ENCODE measurements at places on chromosomes 6 and 20.

- no peaks in the 10 kb centered on the region for H3K27me3 ChIP-seq
- no peak overlapping the region for H3K27ac ChIP-seq
- no peaks in the 10 kb centered on the region for H3K4me1 ChIP-seq
- DNase-seq, result no peak
- no peak overlapping the region for H3K4me3 ChIP-seq
These were observed 102.5 kb downstream of the TAF4 start for GRCh38 chr20:61963149-61963548.

DNA sequence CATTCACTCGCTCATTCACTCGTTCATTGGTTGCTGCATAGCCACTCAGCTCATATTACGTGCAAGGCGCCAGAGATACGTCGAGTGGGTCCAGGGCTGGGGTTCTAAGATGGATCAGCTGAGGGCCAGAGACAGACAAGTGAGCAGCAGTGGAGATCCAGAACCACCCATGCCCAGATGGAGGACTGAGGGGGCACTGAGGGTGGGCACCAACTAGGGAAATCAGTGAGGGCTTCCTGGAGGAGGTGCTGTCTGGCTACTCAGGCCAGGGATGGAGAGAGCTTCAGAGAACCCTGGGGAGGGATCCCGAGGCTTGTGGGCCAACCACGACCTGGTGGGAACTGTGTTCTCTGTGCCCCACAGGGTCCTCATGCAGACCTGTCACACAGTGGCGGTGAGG lies 364 bp upstream of the SPDEF start:
- peaks cover 7% of the 10 kb centered on the region for H3K36me3 ChIP-seq
- peak overlapping the region; percentile 65 for H3K27ac ChIP-seq
- H3K4me1 ChIP-seq, result peaks cover 43% of the 10 kb centered on the region
- peak overlapping the region; percentile 73 for H3K4me3 ChIP-seq
- H3K27me3 ChIP-seq, result no peaks in the 10 kb centered on the region

DNA sequence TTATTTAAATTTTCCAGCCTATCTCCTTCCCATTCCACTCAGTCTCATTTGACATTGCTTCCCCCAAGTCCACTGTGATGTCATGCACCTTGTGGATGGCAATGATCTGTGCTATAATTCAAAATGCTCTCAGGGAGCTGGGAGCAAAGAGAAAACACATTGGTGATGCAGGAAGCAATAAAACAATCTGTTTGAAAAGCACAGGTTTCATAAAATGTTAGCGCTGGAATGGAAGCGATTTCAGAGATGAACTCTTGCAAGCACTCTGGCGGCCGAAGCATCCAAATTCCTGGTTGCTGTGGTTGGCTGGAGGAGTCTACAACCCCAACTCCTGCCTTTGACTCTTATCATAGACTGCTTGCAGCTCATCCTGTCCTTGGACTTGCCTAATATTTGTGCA lies 167.0 kb downstream of the GMPR start:
- peaks cover 13% of the 10 kb centered on the region for H3K4me1 ChIP-seq
- no peak overlapping the region for H3K27ac ChIP-seq
- H3K27me3 ChIP-seq, result no peaks in the 10 kb centered on the region
- H3K4me3 ChIP-seq, result no peak overlapping the region
- H3K36me3 ChIP-seq, result no peaks in the 10 kb centered on the region

- H3K27me3 ChIP-seq, result no peaks in the 10 kb centered on the region
- no peak for DNase-seq
- H3K36me3 ChIP-seq, result no peaks in the 10 kb centered on the region
- H3K27ac ChIP-seq, result no peak overlapping the region
These were observed 58.9 kb downstream of the SASH1 start for GRCh38 chr6:148401571-148401970.

DNA sequence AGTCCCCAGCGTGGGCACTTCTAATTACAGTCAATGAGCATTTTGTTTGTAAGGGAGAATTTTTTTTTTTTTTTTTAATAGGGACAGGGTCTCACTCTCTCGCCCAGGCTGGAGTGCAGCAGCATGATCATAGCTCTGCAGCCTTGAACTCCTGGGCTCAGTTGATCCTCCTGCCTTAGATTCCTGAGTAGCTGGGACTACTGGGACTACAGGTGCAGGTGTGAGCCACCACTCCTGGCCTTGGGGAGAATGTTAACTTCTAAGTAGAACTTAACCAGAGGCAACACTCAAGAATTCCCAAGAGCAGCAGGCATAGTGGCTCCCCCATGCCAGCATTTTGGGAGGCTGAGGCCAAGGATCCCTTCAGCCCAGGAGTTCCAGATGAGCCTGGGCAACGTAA lies 52.9 kb upstream of the ZNF217 start:
- no peaks in the 10 kb centered on the region for H3K36me3 ChIP-seq
- H3K27ac ChIP-seq, result no peak overlapping the region
- no peak overlapping the region for H3K4me3 ChIP-seq
- no peak for DNase-seq
- no peaks in the 10 kb centered on the region for H3K27me3 ChIP-seq

GRCh38 chr6:42401613-42401951 lies 50.1 kb downstream of the TRERF1 start:
- H3K36me3 ChIP-seq, result no peaks in the 10 kb centered on the region
- no peak overlapping the region for H3K4me3 ChIP-seq
- peaks cover 41% of the 10 kb centered on the region for H3K4me1 ChIP-seq
- no peak for DNase-seq
- no peak overlapping the region for H3K27ac ChIP-seq
- no peaks in the 10 kb centered on the region for H3K27me3 ChIP-seq

GRCh38 chr6:111540681-111541025 lies 57.6 kb upstream of the REV3L start:
- no peaks in the 10 kb centered on the region for H3K36me3 ChIP-seq
- no peaks in the 10 kb centered on the region for H3K4me1 ChIP-seq
- H3K4me3 ChIP-seq, result no peak overlapping the region
- no peak overlapping the region for H3K27ac ChIP-seq

DNA sequence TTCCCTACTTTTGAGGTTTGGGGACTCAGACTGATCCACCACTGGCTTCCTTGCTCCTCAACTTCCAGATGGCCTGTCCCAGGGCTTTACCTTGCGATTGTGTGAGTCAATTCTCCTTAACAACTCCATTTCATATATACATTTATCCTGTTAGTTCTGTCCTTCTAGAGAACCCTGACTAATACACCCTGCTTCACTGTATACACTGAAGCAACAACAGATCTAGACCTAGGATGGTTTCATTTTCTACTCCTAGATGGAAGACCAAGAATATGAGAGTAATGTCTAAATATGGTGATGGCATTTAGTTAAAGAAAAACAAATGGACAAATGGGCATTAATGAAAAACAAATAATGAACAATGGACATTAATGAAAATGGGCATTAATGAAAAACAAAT lies 225.6 kb downstream of the LMBRD1 start:
- DNase-seq, result no peak
- H3K27me3 ChIP-seq, result no peaks in the 10 kb centered on the region
- no peaks in the 10 kb centered on the region for H3K36me3 ChIP-seq
- H3K4me1 ChIP-seq, result no peaks in the 10 kb centered on the region
- no peak overlapping the region for H3K27ac ChIP-seq
- no peak overlapping the region for H3K4me3 ChIP-seq

- DNase-seq, result peak; percentile 77
- H3K27ac ChIP-seq, result no peak overlapping the region
- H3K4me1 ChIP-seq, result peaks cover 19% of the 10 kb centered on the region
- no peaks in the 10 kb centered on the region for H3K36me3 ChIP-seq
- peak overlapping the region; percentile 69 for H3K4me3 ChIP-seq
- no peaks in the 10 kb centered on the region for H3K27me3 ChIP-seq
These were observed 4.3 kb downstream of the GABBR1 start for GRCh38 chr6:29628419-29629281.

- no peaks in the 10 kb centered on the region for H3K36me3 ChIP-seq
- H3K4me3 ChIP-seq, result no peak overlapping the region
- peak; percentile 12 for DNase-seq
- H3K27me3 ChIP-seq, result no peaks in the 10 kb centered on the region
These were observed 256.4 kb downstream of the TMEM242 start for GRCh38 chr6:157066781-157067491.

DNA sequence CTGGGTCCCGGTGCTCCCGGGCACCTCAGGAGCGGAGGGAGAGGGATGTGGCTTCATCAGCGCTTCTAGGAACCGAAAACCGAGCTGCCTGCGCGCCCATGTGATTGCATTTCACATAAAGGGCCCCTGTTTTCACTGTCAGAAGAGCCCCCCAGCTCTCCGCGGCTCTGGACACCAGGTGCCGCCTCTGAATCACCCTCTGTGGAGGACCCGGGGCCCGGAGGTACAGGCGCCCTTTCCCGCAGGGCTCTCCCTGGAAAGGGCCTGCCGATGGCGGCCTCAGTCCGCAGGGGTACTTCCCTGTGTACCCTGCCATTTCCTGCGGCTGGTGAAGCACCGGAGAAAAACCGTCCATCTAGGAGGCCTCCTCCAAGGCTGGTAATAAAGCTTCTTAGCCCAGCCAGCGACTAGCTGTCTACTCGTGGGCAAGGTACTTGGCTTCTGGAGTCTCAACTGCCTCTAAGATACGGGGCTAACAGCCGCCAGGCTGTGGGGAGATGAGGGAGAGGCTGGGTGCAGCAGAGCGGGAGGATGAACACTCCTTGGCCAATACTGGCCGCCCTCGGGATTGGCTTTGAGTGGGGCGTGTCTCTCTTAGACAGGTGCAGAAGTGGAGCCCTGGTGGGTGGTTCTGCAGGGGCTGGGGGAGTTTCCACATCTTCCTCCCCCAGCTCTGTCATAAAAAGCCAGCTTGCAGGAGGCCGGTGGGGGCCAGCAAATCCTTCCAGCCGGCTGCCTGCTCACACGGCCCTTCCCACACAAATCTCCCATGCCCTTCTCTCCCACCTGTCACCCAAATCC lies 1.6 kb downstream of the PPP1R16B start:
- H3K27me3 ChIP-seq, result peaks cover 67% of the 10 kb centered on the region
- no peak for DNase-seq
- no peak overlapping the region for H3K27ac ChIP-seq

DNA sequence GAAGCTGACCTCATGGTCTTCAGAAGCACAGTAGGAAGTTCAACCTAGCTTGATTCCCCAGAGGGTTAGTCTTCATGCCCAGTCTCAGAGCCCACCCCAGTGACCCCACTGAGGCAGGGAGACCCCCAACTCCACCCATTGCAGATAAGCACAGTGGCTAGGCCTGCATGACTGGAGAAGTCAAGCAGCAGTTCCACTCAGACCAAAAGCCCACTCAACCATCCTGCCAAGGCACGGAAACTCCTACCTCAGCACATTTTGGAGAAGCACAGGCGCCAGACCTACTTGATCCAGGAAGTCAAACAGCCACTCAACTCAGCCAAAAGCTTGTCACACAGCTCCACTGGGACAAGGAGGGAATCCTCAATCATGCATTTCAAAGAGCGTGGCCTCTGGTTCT lies 78.4 kb upstream of the HTR1E start:
- DNase-seq, result no peak
- no peak overlapping the region for H3K4me3 ChIP-seq
- no peaks in the 10 kb centered on the region for H3K4me1 ChIP-seq
- H3K27ac ChIP-seq, result no peak overlapping the region

DNA sequence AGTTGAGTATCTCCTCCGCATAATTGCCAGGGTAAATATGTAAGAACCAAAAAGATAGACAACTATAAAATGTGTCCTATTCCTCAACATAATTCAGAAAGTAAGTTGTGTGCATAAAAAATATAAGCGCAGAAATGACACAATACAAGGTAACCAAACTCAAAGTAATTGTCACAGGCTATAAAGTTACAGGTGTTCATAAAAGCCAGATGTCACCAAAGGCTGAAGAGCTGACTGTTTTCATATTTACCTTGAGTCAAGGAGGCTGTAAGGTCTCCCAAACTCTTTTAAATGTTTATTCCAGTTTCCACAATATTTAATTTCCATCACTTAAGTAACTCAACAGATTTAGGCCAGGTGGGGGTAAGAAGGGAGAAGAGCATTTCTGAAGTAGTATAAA lies 192.2 kb upstream of the MARCKS start:
- peaks cover 9% of the 10 kb centered on the region for H3K4me1 ChIP-seq
- DNase-seq, result no peak
- H3K4me3 ChIP-seq, result no peak overlapping the region
- no peaks in the 10 kb centered on the region for H3K36me3 ChIP-seq
- H3K27me3 ChIP-seq, result no peaks in the 10 kb centered on the region

- peak; percentile 31 for DNase-seq
- H3K27me3 ChIP-seq, result no peaks in the 10 kb centered on the region
- peaks cover 27% of the 10 kb centered on the region for H3K4me1 ChIP-seq
These were observed 101.0 kb upstream of the HDGFL1 start for GRCh38 chr6:22468256-22468965.

DNA sequence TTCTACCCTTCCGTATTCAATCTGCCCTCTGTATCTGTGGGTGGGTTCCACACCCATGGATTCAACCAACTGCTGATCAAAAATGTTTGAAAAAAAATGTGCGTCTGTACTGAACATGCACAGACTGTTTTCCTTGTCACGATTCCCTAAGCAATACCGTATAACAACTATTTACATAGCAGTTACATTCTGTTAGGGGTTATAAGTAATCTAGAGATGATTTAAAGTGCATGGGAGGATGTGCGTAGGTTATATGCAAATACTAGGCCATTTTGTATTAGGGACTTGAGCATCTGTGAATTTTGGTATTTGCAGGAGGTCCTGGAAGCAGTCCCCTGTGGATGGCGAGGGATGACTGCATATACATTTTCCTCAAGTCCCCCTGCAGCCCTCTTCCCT lies 486.9 kb downstream of the PREX1 start:
- no peak overlapping the region for H3K27ac ChIP-seq
- peaks cover 32% of the 10 kb centered on the region for H3K27me3 ChIP-seq
- H3K4me3 ChIP-seq, result no peak overlapping the region
- DNase-seq, result no peak

- no peak overlapping the region for H3K4me3 ChIP-seq
- DNase-seq, result peak; percentile 48
- H3K4me1 ChIP-seq, result peaks cover 13% of the 10 kb centered on the region
- no peaks in the 10 kb centered on the region for H3K36me3 ChIP-seq
- no peaks in the 10 kb centered on the region for H3K27me3 ChIP-seq
These were observed 29.2 kb upstream of the SSR1 start for GRCh38 chr6:7341989-7342742.

DNA sequence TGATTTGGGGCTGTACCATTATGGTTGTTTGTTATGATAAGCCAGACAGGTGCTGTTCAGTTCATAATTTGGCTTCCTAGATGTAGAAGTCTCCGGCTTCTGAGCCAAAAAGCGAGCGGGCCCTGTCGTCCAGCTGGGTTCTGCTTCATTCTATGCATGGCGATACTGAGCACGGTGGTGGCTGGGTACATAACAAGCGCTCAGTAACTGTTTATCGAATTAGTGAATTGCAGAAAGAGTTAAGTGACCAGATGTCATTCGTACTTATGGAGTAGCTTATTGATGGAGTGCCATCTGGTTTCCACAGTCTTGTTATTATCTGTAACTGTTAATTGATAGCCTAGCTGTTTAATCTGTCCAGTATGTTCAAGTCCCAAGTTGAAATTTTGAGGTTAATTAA lies 85.0 kb downstream of the DTD1 start:
- H3K27ac ChIP-seq, result no peak overlapping the region
- no peak overlapping the region for H3K4me3 ChIP-seq
- H3K27me3 ChIP-seq, result no peaks in the 10 kb centered on the region
- H3K4me1 ChIP-seq, result no peaks in the 10 kb centered on the region
- no peak for DNase-seq
